ENCODE measurements at places on chromosomes 2 and 18.
A peak's percentile ranks its signal among the peaks of the same experiment; 100 is the strongest.

- no peak for DNase-seq
These were observed 116.8 kb upstream of the HNMT start for GRCh38 chr2:137847443-137847842.

GRCh38 chr2:38444247-38444646 lies 67.2 kb upstream of the ATL2 start:
- DNase-seq, result peak; percentile 1

- no peak for DNase-seq
These were observed 33.0 kb downstream of the FHOD3 start for GRCh38 chr18:36330435-36331052.

- no peak for DNase-seq
These were observed 3.4 kb upstream of the RAB6D start for GRCh38 chr2:131367352-131367751.

DNA sequence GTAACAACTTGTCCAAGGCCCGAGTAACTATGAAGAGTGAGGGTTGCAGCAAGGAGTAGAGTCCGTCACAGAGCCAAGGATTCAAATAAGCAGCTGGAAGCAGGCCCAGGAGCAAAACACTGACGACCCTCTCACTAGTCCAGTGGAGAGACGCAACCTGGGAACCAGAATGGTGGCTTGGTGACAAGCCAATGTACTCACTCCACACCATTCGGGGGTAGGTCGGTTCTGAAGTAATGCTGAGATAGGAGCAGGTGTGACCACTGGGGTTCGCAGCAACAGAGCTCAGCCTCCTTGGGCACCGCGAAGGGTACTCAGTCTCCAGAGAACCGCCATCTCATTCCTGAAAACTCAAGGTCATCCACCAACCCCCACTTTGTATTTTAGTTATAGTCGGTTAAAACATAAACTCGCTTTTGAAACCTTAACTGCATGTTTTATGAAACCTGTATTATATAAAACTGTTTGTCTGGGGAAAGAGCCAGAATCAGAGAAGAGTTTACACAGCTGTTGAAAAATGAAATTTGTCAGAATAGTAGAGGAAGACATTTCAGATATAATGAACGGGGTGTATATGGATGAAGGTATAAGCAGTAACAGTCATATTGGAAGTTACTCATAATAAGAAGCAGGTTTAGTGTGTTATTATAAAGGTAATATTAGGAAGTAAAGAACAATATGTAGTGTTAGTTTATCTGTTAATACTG lies 8.6 kb downstream of the ANKRD62 start:
- no peak for DNase-seq

- no peak for DNase-seq
These were observed 32.6 kb downstream of the MRPL33 start for GRCh38 chr2:27804146-27804545.

DNA sequence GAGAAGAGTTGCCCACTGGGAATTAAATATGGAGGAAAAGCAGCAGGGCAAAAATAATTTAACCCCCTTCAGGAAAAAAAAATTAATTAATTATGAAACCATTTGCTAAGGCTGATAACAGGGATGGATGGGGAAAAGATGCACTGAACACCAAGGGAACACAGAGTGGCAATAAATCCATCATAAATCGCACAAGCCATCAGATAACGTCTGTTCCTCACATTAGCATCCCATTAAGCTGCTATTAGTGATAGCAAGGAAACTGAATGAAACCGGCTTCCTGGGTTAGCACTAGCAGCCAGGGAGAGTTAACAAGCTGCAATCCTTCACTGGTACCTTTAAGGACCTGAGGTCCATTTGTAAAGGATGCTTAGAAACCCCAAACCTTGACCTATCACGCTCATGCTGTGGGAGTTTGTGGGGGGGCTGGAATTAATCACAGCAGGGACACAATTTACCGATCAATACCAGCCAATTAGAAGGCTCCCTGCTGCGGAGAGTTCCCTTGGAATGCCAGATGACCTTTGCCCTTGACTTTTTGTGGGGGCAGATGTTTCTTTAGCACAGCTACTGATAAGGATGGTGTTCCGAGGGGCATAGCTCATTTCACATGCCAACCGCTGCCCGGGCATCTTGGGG lies 175.5 kb upstream of the KLF7 start:
- DNase-seq, result no peak

DNA sequence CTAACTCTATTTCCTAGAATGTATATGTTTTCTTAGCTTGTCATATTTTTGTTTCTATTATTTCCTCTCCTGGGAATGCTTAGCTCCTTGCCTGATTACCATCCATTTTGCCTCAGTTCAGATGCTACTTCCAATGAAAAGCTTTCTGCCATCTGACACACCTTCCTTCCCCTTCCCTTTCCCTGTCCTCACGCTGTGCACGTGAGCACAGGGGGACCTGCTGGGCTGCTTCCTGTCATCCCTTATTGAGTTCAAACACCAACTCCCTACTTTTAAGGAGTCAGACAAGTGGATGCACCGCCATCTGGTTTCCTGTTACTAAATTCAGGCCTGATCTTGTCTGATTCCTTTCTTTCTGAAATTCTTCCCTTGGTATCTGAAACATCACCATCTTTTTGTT lies 2.4 kb upstream of the INO80C start:
- DNase-seq, result no peak

GRCh38 chr18:50013363-50014138 lies 181.4 kb downstream of the MYO5B start:
- no peak for DNase-seq

GRCh38 chr2:61471905-61472805 lies 1.3 kb upstream of the USP34 start:
- DNase-seq, result no peak

DNA sequence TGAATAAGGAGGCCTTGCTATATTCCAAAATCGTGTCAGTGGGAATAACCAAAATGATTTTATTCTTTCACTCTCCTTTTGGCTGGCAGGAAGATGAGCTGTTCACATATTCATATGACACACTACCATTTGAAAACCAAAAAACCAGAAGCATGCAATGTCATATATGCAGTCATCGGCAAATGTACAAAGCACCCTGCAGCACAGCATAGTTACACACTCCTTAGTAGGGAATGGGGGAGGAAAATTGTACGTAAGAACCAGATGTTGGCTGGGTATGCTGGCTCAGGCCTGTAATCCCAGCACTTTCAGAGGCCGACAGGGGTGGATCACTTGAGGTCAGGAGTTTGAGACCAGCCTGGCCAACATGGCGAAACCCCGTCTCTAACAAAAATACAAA lies 176.6 kb downstream of the GFPT1 start:
- no peak for DNase-seq

GRCh38 chr18:50024466-50024865 lies 170.5 kb downstream of the MYO5B start:
- no peak for DNase-seq

DNA sequence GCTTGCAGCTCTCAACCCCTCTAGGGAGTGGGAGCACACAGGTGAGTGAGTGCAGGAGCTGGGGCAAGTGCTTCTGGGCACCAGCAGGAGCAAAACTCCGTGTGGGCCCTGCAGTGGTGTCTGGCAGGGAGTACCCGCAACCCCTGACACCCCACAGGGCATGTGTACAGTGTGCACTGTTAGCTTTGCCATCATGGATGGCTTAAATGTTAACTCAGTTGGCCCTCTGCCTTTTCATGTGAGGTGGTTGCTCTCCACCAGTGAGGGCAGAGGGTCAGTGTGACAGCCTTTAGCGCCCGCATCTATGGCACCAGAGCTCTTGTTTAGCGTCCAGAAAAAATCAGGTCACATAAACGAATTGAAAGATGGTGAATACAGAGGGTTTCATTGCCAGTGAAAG lies 92.7 kb downstream of the TPGS2 start:
- no peak for DNase-seq

- DNase-seq, result no peak
These were observed 228.3 kb upstream of the FOSL2 start for GRCh38 chr2:28164280-28164801.

GRCh38 chr2:7601990-7602389 lies 684.8 kb downstream of the RNF144A start:
- DNase-seq, result no peak

DNA sequence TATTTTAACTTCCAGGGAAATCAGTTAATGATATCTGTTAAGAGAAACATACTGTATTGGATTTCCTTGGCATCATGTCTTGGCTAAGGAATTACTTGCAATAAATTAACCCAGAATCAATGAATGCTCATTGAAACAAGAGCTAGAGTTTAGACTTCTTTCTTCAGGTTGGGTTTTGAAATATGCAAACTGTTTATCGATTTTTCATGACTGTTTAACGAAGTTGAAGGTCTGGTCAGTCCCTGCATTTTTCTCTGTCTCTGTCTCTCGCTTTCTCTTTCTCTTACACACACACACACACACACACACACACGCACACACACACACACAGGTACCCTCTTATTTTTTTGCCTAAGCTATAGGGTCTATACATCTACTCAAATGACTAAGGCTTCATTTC lies 981.0 kb downstream of the SUCLG1 start:
- no peak for DNase-seq

DNA sequence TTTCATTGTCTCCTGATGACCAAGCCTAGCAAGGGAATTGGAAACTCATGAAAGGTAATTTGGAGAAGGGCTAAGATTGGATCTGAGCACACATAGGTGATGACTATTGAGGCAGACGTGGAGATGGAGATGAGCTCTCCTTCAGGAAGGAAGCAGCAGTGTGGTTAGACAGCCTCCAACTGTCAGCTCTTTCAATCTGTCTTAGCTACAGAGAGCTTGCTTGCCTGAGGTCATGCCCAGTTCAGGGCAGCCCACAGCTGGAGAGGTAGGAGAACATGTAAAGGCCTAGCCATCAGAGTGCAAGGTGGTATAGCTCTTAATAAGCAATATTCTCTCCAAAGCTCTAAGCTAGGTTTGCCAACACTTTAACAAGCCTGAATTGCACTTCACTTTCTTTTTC lies 79.2 kb downstream of the THSD7B start:
- DNase-seq, result no peak

DNA sequence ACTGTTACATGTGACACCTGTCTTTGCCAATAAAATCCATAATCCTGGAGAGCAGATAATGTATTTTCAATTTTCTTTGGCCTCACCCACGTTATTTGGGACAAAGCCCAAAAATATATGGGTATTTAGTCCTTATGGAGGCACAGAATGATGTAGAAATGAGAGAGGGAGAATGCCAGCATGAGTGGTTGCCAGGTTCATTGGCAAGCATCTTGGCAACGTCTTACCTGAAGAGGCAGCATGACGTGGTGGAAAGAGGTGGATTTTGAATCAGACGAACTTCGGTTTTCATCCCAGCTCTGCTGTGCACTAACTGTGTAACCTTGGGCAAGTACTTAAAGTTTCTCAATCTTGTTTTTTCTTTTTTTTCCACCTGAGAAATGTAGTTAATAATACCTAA lies 969.6 kb upstream of the PIK3C3 start:
- DNase-seq, result no peak

DNA sequence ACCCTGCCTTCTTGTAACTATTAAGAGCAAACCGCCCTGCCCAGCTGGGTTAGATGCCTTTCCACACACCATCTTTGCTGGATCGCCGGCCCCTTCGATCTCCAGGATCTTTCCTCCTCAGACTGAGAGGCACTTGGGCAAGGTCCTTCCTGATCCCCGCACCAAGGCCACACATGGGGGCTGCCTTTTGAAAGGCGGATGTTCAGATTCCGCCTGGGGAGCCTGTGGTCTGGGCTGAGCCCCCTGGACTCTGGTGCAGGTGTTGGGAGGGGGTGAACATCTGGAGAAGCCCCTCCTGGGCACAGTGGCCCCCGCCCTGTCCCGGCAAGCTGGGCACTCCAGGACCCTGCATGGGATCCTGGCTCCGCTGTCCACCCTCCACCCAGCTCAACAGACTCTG lies 135.4 kb upstream of the HDAC4 start:
- DNase-seq, result no peak

GRCh38 chr18:60372132-60372531 lies 443 bp downstream of the MC4R start:
- DNase-seq, result no peak

DNA sequence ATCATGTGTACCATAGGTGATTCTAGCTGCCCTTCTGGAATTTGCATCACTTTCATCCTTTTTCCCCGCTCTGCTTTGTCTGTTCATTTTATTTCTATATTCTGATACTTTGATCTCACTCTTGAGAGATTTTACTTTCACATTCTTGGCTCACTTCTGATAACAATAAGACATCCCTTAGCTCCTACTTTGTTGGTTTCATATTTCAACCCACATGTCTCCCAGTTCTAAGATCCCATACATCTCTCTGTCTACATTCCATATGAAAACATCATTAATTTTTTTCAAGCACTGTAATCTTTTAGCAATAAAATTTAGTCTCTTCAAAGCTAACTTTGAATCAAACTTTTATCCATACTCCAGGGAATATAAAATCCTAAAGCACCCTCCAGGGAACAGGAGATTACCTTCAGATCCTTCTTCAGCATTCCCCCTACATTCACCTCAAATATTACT lies 75.6 kb downstream of the COL3A1 start:
- DNase-seq, result no peak

GRCh38 chr18:11290786-11291185 lies 141.4 kb upstream of the PIEZO2 start:
- DNase-seq, result no peak

DNA sequence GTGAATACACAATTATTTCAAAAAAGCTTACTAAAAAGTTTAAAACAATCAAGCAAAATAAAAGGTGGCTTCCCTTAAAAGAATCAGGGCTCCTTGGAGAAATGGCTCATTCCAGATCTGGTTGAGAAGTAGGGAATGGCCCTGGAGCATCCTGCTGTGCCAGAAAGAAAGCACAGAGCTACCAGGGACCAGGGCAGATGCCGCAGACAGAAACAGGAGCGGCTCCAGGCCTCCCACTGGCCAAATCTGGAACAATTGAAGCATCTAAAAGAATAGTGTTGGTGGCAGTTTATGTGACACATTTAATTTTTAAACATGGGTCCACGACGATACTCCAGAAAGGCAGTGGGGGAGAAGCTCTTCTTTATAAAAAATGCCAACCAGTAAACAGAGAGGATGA lies 75.5 kb downstream of the GBX2 start:
- no peak for DNase-seq

DNA sequence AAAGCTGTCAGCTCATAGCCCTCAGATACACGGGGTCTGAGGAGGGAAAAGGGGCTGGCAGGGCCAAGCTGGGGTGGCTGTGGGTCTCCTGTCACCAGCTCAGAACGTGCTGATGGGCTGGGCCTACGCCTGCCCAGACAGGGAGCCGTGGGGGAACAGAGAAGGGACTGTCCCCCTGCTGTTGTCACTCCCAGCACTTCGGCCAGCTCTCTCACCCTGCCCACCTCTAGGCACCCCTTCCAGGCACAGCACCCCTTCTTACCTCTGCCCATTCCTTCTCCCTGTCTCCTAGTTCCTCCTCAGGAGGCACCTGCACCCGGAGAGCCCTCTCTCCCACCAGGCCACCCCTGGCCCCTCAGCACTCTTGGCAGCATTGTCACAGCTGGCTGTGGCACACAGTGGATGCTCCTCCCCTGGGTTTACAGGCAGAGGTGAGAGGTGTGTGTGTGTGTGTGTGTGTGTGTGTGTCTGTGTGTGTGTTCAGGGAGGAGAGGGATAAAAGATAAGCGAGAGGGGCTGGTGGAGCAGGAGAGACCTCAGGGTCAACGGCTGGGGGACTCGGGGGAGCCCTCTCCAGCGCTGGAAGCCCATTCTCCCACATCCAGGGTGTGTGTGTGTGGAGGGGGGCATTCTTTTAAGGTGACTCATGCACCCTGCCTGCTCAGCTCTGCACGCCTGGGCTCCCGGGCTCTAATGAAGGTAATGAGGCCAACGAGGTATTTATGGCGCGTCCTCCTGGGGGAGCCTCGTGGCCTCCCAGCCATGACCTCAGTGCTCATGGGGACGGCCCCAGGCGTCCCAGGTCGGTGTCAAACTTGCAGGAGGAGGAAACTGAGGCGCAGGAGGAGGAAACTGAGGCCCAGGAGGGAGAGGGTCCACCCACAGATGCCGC lies 66.1 kb upstream of the SMAD7 start:
- DNase-seq, result peak; percentile 63

GRCh38 chr2:23320058-23320457 lies 64.9 kb upstream of the KLHL29 start:
- DNase-seq, result no peak
